Effector memory CD4-positive, alpha-beta T cell (primary cell): ENCODE measurements at places on chromosomes 4 and X.

DNA sequence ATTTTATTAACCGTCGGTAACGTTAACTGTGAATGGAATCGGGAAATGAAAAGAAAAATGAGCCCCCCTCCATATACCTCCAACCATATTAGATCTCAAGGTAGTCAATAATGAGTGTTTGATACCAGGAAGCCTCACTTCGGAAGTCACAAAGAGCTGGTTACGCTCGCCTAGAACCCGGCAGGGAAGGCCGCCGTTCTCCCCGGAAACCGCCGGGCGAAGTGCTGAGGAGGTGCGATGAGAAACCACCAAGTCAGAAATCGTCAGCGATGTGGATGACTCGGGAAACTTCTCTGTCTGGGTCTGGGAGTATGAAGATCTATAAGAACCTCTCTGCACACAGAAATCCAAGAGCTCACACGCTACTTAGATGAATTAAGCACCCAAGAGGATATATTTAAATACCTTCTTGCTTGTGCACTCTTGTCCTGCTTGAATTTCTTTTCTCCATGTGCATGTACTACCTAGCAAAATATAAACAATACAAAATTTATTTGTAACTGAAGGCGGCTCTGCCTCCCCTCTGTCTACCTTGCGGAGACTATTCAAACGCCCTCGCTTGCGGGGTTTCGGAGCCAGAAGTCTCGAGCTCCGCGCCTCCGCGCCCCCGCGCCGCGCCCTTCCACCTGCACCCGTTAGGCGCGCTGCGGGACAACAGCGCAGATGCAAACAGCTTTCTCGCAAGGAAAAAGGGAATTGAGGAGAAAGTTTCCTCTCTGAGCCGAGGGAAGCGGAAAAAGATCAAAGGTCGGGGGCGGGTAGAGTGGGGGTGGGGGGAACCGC lies 17.8 kb downstream of the NKX6-1 start:
- DNase-seq: no peak

DNA sequence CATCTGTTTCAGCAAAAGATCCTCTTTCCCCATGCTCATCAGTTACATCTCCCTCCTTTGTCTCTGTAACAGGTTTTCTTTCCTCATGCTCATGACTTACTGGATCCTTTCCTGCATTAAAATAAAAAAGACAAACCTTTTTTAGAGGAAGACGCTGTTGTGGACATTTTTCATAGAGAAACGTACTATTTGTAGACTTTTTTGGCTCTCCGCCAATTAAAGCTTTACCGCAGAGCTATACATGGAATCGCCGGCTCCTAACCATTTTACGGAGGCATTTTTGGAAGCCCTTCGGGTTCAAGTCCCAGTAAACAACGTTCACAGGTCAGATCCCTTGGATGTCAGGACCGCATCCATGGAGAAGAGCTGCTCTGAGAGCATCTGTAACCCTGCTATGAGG lies 1.3 kb downstream of the FAM9C start:
- no peak for DNase-seq

DNA sequence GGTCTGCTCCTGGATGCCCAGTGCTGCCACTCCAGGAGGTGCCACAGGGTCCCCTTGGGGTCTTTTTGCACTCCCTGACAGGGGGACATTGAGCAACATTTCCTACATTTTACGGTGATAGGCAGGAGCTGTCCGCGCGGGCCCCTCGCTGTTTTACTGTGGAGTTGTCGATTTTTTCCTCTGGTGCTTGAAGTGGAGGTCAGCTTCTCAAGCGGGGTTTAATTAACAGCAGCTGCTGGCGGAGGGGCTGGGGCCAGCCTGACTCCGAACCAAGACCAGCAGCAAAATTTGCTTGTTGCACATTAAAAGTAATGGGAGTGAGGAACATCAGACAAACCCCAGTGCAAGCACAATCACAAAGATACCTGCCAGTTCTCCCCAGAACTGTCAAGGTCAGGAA lies 13.2 kb upstream of the SH3TC1 start:
- no peak for DNase-seq

DNA sequence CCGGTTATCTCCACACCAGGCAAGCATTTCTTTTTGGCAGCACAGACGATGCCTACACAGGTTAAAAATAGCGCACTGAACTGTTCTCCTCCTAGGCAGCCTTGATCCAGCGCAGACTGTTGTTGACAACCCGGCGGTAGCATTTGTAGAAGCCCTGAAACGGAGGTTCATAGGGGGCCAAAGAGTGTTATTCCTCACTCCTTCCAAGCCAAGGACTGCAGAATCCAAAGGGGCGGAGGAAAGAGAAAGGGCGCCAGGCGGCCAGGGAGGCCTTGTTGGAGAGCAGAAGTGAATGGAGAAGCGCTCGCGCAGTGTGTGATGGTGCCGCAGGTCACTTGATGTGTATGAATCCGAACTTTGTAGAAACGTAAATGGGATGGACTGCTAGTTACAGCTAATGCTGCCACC lies 82.7 kb downstream of the TENM3 start:
- DNase-seq: no peak

GRCh38 chr4:182205306-182205705 lies 37.9 kb upstream of the TENM3 start:
- DNase-seq: no peak

GRCh38 chrX:24259544-24260240 lies 54.2 kb downstream of the SUPT20HL2 start:
- no peak for DNase-seq

- DNase-seq: no peak
These were observed 1105.1 kb downstream of the STPG2 start for GRCh38 chr4:97038146-97038516.

DNA sequence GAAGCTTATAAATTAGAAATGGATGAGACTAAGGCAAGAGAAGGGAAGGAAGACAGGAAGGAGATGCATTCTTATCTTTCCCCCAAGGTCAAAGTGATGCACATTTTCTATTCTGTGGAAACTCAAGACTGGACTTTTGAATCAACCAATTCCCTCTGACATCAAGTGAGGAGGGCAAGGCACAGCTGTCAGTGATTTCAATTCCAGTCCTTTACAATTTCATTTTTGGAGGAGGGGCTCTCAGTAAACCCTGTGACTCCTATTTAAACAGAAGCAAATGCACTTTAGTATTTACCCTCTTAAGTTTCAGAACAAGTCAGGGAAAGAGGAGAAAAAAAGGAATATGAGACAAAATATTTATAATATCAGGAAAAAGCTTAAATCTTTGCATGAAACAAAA lies 134.0 kb downstream of the MGST2 start:
- no peak for DNase-seq

GRCh38 chr4:6875431-6875831 lies 34.2 kb upstream of the TBC1D14 start:
- DNase-seq: no peak

- no peak for DNase-seq
These were observed 11.3 kb upstream of the YTHDC1 start for GRCh38 chr4:68361146-68361589.

DNA sequence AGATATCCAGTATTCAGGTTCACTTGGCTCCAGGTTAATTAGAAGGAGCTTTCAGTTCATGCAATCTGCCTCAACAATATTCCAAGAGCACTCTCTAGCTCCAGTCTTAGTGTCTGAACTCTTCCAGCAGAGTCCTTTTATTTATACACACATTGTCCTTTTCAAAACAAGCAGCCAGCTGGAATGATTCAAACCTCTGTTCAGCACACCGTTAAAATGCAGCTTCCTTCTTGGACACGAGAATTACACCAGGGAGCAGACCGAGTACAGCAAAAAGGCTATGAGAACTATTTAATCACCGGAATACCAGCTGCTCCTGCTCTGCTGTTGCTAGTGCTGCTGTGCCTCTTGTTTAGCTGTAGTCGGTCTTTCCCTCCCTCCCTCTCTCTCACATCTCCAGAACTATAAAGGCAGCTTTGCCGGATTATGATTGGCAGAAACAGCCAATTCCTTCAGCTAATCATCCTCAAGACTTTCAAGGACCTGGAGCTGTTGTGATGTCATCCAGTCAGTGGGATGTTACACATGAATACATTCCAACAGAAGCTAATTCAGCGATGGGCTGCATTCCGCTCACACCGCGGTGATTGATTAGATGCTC lies at the start of gene NDST4:
Gene NDST4 (minus strand): TSS at position 115 of the 601 bp plus-strand sequence. CDS start 36,584 bp downstream, outside the sequence.
- no peak for DNase-seq

- no peak for DNase-seq
These were observed 63.1 kb upstream of the LSM6 start for GRCh38 chr4:146112389-146112788.

DNA sequence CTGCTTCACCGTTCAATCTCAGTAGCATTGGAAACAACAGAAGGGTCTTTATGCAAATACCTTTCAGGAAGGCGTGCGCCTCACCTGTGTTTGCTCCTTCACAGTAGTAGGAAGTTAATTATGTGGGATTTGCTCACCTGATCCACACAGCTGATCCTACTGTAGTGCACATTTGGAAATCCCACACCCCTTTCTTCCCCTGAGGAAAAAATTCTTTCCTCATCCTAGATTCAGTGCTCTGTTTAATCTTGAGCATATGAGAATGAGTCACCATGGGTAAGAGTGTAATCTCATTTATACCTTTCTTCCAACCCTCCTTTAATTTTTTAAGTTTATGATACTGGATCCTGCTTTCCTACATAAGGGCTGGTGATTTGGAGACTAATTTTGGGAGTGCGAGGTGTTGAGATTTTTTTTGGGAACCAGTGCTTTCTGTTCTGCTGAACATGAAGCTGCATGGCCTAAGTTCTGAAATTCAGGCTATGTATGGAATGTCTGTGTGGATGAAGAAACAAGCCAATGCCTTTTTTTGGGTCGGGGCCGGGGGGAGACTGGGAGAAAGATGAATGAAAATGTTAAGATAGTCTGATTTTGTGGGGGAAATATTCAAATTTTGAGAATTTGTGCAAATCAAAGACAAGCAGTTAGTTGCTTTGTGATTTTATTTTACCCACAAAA lies 19.0 kb downstream of the GAB1 start:
- no peak for DNase-seq
